ENCODE measurements at places on chromosomes 3 and 15.

DNA sequence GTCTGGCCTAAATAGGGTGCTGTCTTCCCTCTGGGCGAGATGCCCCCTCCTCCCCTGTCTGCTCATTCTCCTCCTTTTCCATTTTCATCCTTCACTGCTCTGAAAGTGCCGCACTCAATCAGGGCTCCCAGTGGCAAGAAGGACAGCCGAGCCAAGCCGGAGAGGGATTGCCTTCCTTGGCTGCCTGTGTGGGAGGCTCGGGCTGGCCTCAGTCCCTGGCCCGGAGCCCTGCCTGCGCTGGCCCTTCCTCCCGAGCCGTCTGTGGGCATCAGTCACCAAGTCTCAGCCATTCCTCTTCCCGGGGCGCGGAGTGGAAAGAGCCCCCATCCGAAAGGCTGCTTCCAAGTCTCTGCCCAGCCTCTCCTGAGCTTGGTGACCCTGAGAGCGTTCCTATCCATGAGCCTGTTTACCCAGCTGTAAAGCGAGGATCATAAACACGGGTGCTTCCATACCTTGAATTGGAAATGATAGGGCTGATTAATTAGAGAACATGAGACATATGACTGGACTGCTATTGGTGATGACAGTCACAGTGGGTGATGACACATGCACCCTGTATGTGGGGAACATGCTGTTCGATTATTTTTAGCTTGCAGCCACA, 59.1 kb upstream of the TLE3 start:
- DNase-seq, result peak; percentile 32

DNA sequence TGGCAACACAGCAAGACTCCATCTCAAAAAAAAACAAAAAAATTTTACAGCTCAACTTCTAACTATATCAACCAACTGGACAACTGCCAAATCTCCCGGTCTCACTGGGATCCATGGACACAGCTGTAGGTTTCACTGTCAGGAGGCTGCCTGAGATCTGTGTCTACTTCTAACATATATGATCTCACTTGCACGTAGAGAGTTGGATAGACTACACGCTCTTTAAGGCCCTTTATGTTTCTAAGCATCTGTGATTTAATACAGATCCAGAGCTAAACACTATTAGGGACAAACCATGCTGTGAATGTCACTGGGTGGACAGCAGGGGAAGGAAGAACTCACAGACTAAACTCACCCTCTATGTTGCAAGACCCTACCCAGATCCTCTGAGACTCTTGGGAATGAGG, 13.0 kb upstream of the APOD start:
- no peak for DNase-seq

GRCh38 chr3:168582503-168582902, 486.8 kb upstream of the GOLIM4 start:
- DNase-seq, result no peak

DNA sequence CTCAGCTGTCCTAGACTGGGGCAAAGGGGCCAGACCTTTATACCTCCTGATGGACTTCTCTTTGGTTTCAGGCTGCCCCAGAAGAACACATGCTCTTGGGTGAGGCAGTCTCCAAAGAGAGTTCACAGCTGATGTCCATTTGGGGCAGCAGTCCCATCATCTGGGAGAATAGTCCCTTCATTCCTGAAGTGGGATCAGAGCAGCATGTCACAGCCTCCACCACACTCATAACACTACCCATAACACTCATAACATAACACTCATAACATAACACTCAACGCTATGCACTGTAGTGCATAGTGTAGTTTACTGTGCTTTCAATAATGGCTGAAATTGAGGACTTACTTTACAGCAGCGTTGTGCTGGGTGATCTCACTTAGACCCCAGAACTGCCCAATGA, 36.7 kb upstream of the PLCL2 start:
- DNase-seq, result no peak

DNA sequence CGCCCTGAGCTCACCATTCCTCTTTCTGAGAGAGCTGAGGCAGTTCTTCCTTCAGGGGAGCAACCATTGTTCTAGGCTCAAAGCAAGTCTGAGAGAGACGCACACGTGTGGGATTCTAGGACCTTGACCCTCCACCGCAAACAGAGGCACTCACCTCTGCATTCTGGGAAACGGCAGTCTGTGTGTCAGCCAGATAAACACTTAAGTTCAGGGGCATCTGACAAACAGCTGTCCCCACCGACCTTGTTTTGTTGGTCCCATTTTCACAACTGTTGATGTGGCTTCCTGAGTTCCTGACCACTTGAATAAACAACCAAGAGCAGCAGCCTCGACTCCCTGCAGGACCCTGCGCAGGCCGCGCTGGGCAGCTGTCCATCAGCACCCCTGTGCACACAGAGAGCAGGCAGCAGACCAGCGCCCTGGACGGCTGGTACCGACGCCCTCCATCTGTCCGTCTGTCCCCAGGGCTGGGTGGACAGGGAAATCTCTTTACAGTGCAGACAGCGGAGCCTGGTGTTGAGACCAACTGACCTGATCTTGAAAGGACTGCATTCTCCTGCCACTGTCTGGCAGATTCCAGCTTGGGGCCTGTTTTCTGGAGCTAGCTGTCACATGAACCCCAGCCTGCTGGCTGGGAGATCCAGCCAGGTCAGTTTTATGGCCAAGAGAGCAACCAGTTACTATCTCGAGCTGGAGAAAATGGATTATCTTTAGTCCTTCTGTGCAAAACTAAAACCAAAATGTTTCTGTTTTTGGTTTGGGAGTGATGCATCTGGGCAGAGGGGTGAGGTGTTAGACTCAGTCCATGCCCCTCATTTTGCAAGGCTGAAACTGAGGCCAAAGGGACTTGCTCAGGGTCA, 64.2 kb downstream of the FAM43A start:
- DNase-seq, result no peak

DNA sequence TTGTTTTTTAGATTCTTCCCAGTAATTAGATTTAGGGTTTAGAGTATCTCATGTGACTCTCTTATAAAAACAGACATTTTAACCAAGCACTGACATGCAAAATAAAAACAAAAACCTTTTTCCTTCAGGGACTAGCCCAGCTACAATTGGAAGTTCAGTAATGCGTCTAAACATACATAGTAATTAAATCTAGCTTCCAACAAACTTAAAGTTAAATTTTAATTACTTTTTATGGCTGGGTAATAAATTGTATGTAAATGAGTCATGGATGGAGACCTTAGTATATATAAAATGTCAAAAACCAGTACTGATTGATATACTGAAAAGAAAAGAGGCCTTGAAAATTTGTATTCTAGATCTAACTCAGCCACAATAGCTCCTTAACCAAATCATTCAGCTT, 43.6 kb upstream of the AP4E1 start:
- DNase-seq, result no peak
